ENCODE measurements at places on chromosomes 5 and 9.

GRCh38 chr9:36551129-36551528 lies 21.6 kb upstream of the MELK start:
- DNase-seq, result no peak

DNA sequence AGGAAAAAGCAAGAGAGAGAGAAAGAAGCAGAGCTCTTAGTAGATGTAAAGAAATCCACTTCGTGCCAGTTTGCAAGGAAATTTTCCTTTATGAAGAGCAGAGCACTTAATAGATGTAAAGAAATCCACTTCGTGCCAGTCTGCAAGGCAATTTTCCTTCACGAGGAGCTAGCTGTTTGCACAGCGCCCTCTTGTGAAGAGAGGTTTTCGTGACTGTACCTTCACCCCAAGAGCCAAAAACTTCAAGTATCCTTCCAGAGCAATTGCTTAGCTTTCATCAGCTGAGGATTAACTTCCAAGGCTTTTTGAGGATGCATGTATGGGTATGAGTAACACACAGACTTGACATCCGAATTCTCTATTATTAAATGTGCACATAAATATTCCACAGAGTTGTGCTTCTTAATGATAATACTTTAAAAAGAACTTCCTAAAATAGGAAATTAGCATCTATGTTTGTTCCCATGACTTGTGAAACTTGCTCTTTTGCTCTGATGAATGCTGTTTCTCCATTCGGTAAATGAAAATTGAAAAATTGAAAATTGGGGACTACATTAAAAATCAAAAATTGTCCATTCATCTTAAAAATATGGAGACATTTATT lies 525.6 kb downstream of the PDE4D start:
- peak; percentile 72 for DNase-seq

DNA sequence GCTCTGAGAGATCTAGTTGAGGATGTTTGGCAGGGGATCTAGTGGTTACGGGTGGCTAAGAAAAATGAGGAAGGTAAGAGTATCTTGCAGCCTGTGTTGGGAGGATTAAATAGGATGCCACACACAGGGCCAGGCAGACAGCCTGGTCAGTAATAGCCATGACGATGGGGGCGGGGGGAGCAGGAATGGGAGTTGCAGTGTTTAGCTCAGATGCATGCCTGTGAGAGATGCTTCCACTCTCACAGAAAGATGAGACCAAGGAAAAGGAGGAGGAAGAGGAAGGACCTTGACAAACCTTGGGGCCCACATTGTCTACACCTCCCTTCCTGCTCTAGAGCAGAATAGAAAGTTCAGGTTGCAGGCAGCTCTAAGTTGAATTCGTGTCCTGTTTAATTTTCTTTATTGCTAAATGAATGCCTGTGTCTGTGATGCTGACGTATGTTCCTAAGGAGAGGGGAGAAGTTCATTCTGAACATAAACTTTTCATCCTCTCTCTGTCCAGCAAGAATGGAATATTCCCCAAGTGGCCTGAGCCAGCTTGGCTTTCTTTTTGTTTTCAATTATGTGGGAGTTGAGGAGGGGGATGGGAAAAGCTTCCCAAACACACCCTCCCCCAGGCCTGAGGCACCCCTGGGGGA lies 28.7 kb downstream of the TGFBI start:
- no peak for DNase-seq

GRCh38 chr5:178285399-178286225 lies 53.0 kb upstream of the PHYKPL start:
- no peak for DNase-seq

DNA sequence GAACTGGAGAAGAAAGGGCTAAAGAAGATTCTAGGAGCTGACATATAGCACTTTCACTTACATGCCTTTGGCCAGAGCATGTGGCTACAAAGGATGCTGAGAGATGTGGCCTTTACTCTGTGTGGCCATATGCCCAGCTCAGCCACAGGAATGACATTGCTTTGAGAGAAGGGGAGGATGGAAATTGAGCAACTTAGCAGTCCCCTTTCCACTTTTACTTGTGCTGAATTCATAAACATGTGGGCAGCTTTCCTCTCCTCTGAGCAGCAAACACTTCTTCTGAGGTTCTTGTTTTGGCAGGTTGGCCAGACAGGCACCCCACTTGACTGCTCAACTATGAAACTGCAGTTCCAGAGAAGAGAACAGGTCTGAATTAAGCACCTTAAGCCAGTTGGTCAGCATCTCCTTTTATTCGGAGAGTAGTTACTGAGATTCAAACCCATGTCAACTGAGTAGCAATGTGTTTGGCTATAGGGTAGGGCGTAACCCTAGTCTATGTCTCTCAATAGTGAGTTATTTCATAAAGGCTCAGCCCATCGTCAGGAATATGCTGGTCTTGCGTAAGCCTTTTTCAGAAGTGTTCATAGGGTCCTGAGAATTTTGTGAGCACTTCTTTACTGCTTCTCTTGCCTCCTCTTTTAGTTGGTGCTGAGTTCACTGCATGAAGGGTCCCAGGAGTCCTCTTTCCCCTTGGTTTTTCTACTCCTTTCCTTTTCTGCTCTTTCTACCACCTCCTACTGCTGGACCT lies 134.5 kb downstream of the PALM2AKAP2 start:
- no peak for DNase-seq

GRCh38 chr9:71975833-71976232 lies 64.4 kb downstream of the C9orf85 start:
- DNase-seq, result no peak

DNA sequence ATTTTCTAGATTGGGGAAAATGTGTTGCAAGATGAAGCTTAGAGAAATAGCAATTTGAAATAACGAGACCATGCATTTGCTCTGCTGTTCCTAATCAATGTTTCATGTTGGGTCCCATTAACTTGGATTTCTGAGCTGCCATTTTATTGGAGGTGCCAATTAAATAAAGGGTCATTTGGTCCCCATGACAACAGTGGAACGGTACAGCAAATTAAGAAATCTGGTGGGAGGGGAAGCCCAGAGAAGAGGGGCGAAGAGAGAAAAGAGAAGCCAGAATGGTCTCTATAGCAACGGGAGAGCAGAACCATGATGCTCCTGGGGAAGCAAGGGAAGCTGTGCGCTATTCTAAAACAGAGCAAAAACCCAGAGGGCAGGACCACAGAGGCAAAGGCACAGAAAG lies 120.2 kb downstream of the ENTREP1 start:
- DNase-seq, result no peak

GRCh38 chr5:139383275-139383992 lies at the start of gene SLC23A1:
Gene SLC23A1, minus strand, starts transcription at chr5:139383297. Its CDS starts 44 bp downstream, at chr5:139383253.
- DNase-seq, result peak; percentile 38

- DNase-seq, result no peak
Observed at GRCh38 chr9:92044936-92045335, 70.3 kb downstream of the SPTLC1 start.

- no peak for DNase-seq
Observed at GRCh38 chr5:143605403-143606005, 202.0 kb upstream of the NR3C1 start.

- DNase-seq, result no peak
Observed at GRCh38 chr9:74570879-74571512, 73.9 kb downstream of the RORB start.

GRCh38 chr5:154365823-154366222 lies 80.0 kb upstream of the SAP30L start:
- DNase-seq, result no peak

All from right cardiac atrium (tissue), 5 donors.